ENCODE measurements at places on chromosomes 1 and 21.

DNA sequence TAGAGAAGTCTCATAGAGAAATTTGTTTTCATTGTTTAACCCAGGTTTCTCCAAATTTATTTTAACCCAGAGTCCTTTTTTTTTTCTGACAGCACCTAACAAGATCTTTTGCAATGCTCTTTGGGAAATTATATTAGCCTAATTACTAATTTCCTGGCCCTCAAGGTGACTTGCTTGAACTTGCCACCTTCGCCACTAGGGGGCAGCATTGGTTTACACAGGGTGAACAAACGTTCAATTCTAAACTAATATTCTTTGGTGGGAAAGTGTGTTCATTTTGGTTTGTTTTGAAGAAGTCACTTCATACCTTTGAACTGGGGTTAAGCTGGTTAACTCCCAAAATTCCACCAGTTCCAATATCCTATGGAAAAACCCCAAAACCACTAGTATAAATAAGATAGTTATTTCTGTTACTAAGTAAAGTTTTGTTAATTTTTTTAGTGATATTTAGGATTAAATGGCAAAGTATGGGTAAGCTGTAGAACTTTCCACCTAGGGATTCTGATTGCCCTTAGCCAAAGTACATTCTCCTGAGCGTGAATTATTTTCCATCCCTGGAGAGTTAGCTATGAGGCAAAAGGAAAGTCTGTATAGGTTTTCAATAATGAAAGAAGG, 13.0 kb downstream of the CCDC190 start:
- peak; percentile 49 for DNase-seq

- DNase-seq = no peak
Observed at GRCh38 chr1:54300401-54300800, 100.4 kb downstream of the MRPL37 start.

- no peak for DNase-seq
Observed at GRCh38 chr1:57872913-57873312, 449.1 kb upstream of the DAB1 start.

- peak; percentile 72 for DNase-seq
Observed at GRCh38 chr21:15967661-15968060, 237.9 kb downstream of the USP25 start.

DNA sequence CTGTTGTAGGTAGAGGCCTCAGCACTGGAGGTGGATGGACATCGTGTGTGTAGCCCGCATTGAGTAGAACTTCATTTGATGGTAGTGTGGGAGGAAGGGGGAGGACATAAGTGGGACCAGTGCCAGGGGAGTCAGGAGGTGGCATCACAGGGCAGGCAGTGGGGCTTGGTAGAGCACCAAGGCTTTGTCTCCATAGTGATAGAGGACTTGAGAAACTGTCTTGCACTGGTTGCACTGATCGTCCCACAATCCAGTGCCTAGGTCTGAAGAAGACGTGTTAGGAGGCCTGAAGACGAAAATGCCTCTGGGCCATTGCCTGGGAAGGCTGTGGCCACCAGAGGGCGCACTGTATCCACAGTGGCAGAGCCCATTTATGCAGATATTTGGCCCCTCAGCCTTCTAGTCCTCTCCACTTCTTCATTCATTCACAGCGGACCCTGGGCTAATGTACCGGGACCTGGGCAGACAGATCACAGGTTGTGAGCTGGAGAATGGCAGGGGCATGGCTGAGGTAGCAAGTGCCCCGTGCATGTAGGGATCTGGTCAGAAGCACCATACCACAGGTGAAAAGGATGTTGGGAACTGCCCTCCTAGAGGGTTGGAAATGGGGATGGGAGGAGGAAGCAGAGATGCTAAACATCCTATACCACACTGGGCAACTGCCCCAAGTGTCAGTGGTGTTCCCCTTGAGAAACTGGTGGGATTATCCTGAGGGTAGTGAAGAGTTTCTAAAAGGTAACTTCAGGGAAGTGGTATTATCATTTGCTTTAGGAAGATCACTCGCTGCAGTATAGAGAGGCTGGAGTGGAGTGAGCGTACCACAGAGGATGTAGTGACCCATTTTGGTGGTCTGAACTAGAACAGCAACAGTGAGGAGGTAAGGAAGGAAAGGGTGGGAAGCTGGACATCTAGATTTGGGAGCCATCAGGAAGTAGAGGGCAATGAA, 95.3 kb downstream of the PIK3R3 start:
- DNase-seq = peak; percentile 59

DNA sequence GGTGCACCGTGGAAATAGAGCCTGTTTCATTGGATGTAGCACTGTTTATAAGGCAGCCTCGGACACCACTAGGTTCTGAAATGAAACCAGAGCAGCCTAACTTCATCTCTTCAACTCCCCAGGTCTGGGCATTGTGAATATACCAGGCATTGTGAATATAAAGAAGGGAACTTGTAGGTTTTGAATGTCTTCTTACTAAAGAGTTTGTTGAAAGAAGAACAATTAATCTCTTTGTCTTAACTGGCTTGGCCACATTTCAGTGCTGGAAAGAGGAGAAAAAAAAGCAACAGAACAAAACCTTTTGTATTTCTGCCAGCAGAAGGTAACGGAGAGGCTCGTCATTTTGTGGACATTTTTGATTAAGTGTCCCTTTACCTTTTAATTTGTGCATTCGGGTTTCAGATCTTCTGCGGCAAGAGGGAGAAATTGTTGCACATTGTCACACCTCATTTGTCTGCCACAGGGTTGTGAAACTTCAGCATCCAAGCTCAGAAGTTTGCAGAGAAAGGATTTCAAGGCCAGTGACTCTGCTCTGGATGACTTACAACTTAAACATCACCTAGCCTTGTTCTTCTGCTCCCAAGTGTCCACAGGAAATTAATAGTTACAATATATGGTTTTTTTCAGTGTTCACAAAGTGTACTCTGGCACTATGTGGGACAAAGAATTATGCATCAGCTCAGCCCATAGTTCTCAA, 158.3 kb downstream of the KAZN start:
- DNase-seq = peak; percentile 26

GRCh38 chr21:37916310-37917051, at the start of gene KCNJ6:
KCNJ6 (minus strand) TSS chr21:37916457; CDS start chr21:37840682, 75,775 bp downstream.
- no peak for DNase-seq

- DNase-seq = no peak
Observed at GRCh38 chr1:212495766-212496494, 63.2 kb downstream of the NENF start.

- DNase-seq = no peak
Observed at GRCh38 chr1:184455786-184456185, 69.0 kb downstream of the C1orf21 start.

GRCh38 chr1:20318971-20319370, 28.3 kb downstream of the VWA5B1 start:
- DNase-seq = no peak

DNA sequence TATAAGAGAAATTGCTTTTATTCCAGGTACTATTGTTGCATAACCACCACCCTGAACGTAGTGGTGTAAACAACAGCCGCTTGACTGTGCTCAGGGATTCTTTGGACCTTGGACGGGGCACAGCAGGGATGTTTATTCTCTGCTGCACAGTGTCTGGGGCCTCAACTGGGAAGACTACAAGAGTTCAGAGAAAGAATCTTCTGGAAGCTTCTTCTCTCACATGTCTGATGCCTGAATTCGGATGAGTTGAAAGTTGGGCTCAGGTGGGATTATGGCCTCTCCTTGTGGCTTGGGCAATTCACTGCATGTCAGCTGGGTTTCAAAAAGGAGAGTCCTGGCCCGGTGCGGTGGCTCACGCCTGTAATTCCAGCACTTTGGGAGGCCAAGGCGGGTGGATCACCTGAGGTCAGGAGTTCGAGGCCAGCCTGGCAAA, 19.0 kb upstream of the SSBP3 start:
- DNase-seq = no peak

GRCh38 chr1:28027660-28028059, 60.8 kb downstream of the EYA3 start:
- no peak for DNase-seq

DNA sequence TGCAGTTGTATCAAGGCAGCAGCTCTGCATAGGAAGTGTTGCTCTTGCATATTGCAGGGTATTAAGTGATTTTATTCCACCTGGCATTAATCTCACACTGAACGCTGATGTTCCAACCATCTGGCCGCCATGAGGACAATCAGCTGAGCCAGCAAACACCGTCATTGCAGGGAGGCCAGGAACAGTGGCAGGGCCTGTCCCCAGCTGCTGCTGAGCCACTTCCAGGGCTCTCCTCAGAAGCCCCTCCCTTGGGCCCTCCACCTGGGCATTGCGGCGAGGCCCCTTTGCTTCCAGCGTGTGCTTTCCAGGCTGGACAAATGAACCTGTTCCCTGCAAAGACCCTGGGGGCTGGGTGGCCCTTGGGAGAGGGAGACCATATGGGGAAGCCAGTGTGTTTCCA, 171.6 kb upstream of the C1orf174 start:
- DNase-seq = no peak

DNA sequence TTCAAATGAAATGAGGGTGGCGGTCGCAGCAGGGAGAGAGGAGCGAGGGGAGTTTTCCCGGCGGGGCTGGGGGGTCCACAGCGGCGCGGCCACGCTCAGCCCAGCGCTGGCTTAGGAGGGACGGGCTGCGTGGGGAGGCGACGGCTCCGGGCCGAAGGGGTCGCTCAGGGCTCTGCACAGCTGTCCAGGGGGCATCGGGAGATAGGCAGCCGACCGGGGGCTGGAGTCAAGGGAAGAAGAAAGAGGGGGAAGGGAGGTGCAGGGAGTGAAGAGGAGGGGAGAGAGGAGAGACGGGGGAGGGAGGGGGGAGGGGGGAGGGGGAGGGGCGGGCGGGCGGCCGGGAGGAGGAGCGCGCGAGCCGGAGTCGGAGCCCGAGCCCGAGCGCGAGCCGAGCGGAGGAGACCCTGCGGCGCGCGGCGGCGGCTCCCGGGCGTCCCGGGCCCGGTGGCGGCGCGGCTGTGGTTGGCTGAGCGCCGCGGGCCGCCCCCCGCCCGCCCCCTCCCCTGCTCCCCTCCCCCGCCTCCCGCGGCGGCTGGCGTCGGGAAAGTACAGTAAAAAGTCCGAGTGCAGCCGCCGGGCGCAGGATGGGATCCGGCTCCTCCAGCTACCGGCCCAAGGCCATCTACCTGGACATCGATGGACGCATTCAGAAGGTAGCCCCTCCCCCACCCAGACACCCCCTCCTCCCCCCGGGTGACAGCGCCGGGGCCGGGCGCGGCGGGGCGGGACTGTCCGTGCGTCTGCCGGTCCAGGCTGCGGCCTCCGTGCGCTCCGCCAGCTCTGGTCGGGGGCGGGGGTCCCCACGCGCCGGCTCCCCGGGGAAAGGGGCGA, at the start of gene PDE9A:
PDE9A (plus strand) TSS at position 391 of the 831 bp plus-strand sequence; CDS start at position 585, 194 bp downstream.
- DNase-seq = no peak

- no peak for DNase-seq
Observed at GRCh38 chr1:240219104-240219503, 127.4 kb downstream of the FMN2 start.

GRCh38 chr1:226551299-226551698, 2.7 kb downstream of the STUM start:
- no peak for DNase-seq

DNA sequence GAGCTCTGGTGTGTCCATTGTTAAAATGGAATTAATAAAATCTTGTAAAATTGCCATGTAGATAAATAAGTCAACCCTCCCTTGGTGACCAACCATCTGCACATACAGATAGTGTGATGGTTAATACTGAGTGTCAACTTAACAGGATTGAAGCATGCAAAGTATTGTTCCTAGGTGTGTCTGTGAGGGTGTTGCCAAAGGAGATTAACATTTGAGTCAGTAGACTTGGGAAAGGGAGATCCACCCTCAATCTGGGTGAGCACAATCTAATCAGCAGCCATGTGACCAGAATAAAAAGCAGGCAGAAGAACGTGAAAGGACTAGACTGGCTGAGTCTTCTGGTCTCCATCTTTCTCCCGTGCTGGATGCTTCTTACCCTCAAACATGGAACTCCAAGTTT, 174.8 kb downstream of the LTN1 start:
- no peak for DNase-seq

GRCh38 chr21:28100366-28100765, 892.3 kb downstream of the LTN1 start:
- DNase-seq = no peak

GRCh38 chr1:22416555-22417454, 34.8 kb upstream of the ZBTB40 start:
- DNase-seq = peak; percentile 44

GRCh38 chr1:31409946-31410858, 2.8 kb upstream of the SERINC2 start:
- DNase-seq = no peak

All from RCC 7860 (cell line).